ENCODE measurements at places on chromosomes 7 and 10.

DNA sequence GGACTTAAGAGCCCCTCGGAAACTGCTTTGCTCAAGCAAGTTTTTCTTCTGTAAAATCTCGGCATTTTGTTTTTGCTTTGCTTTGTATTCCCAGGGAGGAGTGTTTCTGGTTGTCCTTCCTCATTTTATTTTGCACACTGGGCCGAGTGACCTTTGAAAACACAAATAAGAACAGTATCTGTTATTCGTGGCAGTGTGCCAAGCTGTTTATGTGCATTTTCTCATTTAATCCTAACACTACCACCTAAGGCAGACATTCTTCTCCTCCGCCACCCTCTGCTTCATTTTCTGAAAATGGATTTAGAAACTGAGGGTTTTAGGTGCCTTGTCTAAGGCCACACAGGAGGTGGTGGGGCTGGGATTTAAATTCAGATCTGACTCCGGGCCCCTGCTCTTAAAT, 218.5 kb downstream of the TCF7L2 start:
- no peak for DNase-seq

GRCh38 chr7:50629238-50629901, 64.2 kb upstream of the DDC start:
- no peak for DNase-seq

GRCh38 chr7:155223503-155223902, 74.2 kb upstream of the INSIG1 start:
- no peak for DNase-seq

- DNase-seq = peak; percentile 37
These were observed 11.1 kb downstream of the PKD1L1 start for GRCh38 chr7:47937065-47937687.

- DNase-seq = no peak
These were observed 14.7 kb upstream of the CPXM2 start for GRCh38 chr10:123906296-123906695.

- no peak for DNase-seq
These were observed 119.8 kb downstream of the GRK5 start for GRCh38 chr10:119327096-119327745.

DNA sequence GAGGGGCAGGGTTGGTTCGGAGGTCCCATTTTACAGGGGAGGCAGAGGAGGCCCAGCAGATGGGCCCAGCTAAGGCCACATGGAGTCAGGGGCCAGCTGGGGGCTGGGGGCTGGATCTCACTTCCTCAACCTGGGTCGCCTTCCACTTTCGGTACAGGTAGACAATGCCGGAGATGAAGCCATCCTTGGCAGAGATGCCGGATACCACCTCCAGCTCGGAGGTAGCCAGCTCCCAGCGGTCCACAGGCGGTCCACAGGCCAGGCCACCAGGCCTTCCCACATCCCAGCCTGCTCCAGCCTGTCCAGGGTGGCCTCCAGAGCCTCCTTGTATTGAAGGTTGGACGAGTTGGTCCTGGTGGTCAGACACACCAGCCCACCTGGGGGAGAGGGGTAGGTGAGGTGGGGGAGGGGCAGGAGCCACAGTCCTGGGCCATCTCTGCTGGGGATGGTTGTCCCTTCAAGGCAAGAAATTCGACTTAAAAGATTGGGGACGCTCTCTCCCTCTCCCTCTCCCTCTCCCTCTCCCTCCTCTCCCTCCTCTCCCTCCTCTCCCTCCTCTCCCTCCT, 3.9 kb downstream of the CLDN4 start:
- DNase-seq = no peak

GRCh38 chr7:105871142-105871541, 5.3 kb downstream of the ATXN7L1 start:
- DNase-seq = no peak

DNA sequence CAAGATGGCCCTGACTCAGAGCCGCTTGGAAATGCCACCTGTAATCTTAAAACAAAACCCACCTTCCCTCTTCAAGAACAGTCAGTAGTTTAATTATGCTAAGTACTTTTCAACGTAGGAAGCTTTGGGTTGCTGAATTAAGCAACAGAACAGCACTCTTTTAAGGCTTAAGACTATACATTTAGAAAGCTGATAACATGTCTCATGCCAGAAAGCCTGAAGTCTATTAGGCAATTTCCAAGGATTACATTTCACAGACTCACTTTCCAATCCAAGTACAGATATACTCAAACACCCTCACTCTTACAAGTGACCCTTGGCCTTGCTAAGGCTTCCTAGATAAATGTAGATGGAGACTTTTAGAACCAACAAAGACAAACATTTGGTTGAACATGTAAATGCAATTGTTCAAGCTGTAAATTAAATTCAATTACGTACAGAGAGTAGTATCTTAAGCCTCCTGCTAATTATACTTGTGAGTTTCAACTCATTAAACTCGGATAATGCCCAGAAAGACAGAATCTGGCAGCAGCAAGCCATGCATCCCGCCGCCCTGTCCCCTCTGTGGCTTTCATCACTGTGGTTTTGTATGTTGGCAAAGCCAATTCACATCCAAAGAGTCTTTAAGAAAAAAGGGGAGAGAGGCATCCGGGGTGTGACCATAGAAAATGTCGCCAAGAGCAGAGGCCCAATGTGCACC, 283.1 kb upstream of the NRP1 start:
- no peak for DNase-seq

DNA sequence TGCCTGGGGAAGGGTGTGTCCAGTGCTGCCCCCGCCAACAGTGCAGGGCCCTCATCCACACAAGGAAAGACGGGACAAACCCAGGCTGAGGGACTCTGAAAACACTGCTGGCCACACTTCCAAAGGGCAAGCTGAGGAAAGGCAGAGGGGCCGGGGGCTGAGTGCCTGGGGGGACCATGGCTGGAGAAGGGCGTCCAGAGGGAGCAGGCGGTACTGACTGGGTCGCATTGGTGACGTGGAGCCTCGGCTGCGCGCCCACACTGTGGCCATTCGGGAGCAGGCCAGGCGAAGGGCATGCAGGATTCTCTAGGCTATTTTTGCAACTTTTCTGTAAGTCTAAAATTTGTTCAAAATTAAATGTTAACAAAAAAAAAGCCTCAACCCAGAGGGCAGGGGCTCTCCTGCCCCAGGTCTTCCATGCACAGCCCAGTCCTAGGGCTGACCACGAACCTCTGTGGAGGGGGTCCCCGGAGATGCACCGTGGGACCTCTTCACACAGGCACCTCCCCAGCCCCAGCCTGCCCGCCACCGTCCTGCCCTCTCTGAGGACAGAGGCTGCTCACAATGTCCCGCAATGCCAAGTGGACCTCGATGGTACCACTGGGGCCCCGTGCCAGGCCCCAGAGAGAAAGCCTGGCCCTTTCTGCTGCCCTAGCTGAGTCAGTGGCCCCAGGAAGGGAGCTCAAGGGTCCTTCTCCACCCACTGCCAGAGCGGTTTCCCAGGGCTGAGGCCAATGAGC, 10.4 kb downstream of the ADAM8 start:
- no peak for DNase-seq

DNA sequence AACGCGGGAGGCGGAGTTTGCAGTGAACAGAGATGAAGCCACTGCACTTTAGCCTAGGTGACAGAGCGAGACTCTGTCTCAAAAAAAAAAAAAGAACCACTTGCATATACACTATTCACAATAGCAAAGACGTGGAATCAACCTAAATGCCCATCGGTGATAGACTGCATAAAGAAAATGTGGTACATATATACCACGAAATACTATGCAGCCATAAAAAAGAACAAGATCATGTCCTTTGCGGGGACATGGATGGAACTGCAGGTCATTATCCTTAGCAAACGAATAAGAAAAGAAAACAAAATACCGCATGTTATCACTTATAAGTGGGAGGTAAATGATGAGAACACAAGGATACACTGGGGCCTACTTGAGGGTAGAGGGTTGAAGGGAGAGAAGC, 39.5 kb downstream of the EGFR start:
- no peak for DNase-seq

GRCh38 chr7:123682690-123683089, 27.0 kb downstream of the LMOD2 start:
- peak; percentile 84 for DNase-seq

- no peak for DNase-seq
These were observed 2.5 kb downstream of the INTS1 start for GRCh38 chr7:1501487-1502270.
